ENCODE measurements at places on chromosomes 4 and X.

GRCh38 chr4:76984127-76984526 is 34.6 kb downstream of the SEPTIN11 start:
- peak; percentile 83 for DNase-seq

DNA sequence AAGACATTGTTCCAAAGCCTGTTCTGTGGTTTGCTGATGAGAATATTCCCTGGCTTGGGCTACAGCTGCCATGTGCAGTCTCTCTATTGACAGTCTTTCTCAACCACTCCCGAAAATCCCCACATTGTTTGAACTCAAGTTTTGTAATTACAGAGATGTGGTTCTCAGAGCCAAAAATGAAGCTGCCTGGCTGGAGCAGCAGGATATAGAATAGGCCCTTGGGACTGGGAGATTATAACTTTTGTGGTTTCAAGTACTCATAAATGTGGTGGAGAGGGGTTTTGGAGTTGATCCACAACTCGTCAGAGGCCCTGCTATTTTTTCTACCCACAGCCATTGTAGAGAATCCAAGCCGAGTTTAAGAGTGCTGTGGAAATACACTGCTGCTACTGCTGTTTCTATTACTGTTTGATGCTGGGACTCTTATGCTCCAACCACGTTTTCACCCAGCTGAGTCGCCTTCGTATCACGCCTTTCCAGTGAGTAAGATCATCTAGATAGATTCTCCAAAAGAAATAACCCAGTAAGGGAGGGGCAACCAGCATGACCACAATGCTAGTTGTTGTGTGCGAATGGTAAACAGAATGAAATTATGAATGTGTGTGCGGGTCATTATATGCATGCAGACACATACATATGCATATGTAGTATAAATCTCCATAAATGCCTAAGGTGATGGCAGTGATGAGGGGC is 57.1 kb upstream of the ATXN3L start:
- DNase-seq = peak; percentile 98

DNA sequence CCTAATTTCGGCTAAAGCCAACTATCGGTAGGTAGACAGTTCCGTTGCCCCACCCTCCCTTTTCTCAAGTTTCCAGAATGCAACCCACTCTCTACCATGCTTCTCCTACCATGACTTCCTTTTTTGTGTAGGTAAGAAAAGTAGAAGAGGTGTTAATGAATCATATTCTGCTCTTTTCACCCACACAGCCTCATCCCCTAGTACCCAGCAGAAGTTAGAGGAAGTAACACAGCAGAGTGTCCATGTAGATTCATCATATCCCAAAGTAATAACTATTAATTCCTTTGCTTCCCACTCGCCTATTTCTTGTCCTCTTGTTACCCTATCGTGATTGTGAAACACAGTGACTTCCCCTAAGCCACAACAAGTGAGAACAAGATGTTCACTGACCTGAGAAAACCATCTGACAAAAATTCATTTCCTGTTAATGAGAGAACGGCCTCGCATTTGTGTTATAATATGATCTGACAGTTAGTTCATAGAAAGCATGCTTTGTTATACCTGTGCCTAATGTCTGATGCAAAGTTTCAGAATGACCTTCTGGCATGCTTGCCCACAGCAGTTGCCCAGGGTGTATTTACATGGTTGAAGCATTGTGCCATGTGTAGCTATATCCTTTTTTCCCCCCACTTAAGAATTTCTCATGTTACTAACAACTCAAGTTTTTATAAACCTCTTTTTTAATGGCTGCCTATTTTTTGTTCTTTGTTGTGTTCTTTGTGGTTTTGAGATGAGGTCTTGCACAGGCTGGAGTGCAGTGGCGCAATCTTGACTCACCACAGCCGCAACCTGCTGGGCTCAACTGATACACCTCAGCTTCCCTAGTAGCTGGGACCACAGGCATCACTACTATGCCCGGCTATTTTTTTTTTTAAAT is 185.6 kb downstream of the RAP1GDS1 start:
- peak; percentile 82 for DNase-seq

- no peak for DNase-seq
Observed at GRCh38 chr4:67576538-67576937, 18.0 kb downstream of the STAP1 start.

DNA sequence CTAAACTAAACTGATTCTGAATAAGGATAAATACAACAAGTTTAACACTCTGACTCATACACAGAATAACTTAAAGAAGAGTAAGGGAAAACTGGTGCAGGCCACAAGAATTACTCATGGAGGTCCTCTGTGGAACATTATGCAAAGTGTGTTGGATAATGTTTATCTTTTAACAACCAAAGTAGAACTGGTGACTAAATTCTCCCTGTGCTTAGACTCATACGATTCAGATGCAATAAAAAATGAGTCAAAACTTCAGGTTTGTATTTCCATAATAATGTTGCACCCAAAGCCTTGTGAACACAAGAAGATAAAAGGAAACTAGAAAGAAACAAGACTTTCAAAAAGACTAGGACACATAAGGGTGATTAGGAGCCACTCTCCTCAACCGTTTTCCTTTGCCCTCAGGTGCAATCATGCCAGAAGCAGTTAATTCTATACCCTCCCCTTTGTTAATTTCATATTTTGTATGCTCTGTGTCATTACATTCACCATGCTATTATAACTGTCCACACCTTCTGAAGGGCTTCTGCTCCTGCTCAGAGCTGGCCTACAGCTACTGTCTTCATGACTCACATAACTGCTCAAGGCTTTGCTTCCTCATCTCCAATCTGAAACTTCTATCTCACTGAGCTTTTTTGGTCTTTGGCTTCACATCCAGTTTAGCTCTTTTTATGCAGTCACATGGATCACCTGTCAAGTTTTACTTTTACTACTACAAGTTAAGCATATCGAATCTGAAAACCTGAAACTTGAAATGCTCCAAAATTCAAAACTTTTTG is 60.2 kb downstream of the KCNIP4 start:
- DNase-seq = peak; percentile 97

GRCh38 chrX:24479924-24480323 is 14.8 kb downstream of the PDK3 start:
- peak; percentile 6 for DNase-seq

DNA sequence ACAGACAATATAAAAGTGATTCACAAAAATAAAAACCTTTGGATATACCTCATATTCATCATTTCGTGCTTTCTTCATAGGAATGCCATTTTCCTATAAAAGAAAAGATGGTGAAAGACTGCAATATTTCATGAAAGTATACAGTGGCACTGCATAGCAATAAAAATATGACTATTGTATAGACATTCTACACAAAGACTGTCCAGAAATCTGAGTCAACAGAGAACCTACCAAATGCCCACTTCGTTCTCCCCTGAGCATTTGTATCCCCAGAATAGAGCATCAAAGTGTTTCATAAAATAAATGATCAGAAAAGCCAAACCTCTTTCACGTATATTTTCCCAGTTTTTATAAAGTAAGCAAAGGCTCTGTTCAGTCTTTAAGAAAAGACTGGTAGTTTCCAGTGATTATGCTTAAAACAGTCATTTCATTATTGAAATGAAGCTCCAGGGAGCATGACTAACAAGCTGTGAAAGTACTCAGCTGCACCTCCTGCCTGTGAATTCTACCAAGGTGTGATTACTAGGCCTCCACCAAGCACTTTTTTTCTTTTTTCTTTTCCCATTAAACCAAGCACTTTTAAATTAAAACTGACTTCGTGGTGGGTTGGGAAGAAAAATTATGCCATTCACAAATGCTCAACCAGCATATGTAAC is 20.2 kb downstream of the PPA2 start:
- peak; percentile 11 for DNase-seq

Measured in fibroblast of mammary gland (primary cell).